CD4-positive, CD25-positive, alpha-beta regulatory T cell (primary cell): ENCODE measurements at places on chromosomes 6 and 20. TPM values are rescaled to one million over a fixed set of nuclear protein-coding genes. Genes with fewer than 3 reads are reported as not detected.

GRCh38 chr20:7031222-7031621 lies 263.7 kb downstream of the BMP2 start:
- DNase-seq = no peak

GRCh38 chr6:121879149-121879548 lies 443.7 kb downstream of the GJA1 start:
- no peak for DNase-seq

DNA sequence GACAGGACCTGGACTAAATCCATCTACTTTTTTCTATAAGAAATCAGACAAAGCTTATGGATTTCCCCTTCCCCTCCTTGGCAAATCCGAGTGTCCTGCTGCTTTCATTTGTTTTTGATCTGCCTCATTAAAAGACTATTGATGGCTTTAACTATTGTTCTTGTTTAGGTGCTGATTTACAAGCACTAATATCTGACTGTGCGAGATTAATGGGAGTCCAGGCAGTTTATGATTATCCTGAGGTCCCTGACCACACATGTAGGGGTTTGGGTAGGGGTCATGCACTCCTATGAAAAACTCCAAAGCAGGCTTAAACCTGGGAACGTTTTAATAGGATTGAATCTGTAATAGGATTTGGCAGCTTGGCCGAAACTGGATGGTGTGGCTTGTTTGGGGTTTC lies 317.5 kb upstream of the POU3F2 start:
- DNase-seq = no peak

- no peak for DNase-seq
Observed at GRCh38 chr20:8589956-8590355, 457.9 kb downstream of the PLCB1 start.

GRCh38 chr6:115411756-115412155 lies 648.9 kb downstream of the FRK start:
- no peak for DNase-seq

DNA sequence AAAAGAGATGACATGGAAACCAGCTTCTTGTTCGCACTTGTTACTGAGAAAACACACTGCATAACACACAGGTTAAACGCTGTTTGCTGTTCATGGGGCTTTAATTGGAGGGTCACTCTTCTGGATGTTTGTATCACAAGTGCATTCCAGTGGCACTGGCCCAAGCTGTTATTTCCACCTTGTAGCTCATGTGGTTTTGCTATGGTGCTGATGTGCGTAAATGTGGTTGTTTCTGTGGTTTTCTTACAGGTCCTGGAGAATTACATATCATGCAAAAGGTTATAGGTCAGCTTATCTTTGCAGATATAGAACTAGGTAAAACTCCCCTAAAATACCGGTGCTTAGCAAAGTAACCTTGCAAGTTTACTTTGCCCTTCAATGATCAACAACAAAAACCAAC lies 89.3 kb upstream of the AHI1 start:
- no peak for DNase-seq

DNA sequence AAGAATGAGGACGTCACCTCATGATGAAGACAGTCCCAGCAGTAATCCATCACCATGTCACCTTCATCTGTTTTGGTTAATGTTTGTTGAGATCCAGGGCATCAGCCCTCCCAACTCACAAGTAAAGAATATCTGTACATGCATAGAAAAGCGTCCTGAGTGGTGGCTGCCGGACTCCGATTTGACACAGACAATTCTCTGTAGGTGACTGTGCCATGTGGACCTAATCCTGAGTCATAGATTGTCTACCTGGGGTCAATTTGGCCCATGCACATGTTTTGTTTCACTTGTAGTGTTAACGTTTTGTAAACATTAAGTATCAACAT lies 168.4 kb upstream of the UST start:
- no peak for DNase-seq

- DNase-seq = no peak
Observed at GRCh38 chr6:27263886-27264285, 16.4 kb downstream of the PRSS16 start.

GRCh38 chr20:23282546-23282945 lies 68.0 kb upstream of the NXT1 start:
- no peak for DNase-seq

DNA sequence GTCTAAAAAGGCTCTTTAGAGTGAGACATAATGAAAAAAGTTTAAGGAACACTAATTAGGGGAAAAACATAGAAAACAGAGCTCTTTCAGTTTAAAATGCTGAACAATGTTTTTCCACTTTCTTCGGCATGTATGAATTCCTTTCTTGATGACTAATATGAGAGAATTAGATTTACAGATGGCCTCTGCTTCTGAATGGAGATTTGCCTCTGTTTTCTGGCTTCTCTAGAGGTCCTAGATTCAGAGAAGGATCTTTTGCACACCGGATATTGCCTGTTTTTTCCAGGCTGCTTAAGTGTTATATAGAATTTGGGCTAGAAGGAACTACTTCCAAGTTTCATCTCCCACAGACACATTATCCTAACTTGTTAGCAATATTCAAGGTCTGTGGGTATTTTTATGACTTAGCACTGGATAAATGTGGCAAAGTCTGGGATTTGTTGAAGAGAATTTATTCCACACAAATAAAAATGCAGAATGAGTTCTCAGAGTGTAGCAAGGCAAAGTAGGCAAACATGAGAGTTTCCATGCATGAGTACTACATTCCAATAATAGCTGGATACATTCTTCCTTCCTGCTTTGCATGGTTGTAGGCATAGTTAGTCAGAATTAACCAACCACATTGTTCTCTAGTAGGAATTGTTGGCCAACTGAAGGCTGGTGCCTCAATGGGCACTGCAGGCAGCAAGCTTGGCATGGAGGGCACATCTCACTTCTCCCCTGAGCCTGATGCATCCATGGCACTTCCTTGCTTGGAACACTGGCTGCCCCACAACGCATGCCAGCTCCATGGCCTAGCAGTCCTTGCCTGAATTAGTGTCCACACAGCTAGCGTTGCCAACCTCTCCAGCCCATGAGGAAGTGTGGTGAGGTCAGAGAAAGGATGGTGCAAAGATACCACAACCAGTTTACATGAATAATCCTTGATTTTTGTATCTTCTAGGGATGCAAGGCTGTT lies 224.2 kb downstream of the CLIC5 start:
- no peak for DNase-seq

GRCh38 chr20:38091441-38092216 lies 58.1 kb downstream of the RPRD1B start:
- DNase-seq = peak; percentile 60

DNA sequence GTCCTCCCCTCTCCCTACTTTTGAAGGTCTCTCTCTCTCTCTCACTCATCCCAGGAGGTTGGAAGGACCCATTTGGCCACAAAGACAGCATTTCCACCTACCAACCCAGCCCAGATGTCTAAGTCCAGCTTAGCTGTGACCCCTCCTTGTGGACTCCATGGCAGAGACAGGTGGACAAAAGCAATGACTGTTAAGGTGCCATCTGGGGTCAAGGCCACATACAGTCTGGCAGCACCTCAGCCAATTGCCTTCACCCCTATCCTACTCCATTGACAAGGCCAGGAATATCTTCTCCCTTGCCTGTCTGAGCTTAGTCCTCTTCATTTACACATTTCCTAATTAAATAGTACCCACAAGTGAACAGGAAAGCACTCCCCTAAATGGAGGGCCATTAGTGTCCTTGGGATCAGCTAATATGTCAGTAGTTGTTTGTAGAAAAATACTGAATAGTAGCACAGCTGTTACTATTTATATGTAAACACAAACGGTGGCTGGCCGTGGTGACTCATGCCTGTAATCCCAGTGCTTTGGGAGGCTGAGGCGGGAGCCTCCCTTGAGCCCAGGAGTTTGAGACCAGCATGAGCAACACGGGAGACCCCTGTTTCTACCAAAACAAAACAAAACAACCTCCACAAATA lies 28.8 kb downstream of the GCM1 start:
- no peak for DNase-seq

- DNase-seq = no peak
Observed at GRCh38 chr6:7085911-7086310, 21.9 kb upstream of the RREB1 start.

DNA sequence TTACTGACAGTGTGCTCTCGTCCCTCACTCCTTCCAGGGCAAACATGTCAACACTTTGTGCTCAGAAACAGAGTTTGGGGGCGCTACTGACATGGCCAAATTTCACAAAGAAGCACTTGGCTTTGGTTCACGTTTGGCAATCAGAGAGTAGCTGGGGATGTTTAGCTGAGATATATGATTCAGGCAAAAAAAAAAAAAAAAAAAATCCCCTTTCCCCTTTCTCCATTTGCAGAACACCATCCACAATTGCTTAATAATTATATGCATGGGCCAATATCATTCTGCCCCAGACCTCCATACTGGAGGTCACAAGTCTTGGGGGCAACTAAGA lies 128.4 kb upstream of the ADGRF1 start:
- DNase-seq = no peak

DNA sequence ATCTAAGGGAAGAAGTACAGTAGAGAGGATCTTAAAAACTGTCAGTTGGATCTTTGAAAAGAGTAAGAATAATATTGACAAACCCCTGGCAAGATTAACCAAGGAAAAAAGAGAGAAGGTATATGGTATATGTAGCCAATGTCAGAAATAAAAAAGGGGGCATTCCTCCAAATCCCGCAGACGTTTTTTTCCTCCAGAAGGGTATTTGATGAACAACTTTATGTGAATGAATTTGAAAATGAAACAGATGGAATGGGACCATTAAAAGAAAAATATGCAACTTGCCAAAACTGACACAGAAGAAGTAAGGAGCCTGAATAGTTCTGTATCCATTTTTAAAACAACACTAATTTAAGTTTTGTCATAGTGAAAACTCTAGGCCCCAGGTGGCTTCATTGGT lies 35.7 kb downstream of the GFRA4 start:
- no peak for DNase-seq

- no peak for DNase-seq
Observed at GRCh38 chr20:8183526-8183925, 51.5 kb downstream of the PLCB1 start.

DNA sequence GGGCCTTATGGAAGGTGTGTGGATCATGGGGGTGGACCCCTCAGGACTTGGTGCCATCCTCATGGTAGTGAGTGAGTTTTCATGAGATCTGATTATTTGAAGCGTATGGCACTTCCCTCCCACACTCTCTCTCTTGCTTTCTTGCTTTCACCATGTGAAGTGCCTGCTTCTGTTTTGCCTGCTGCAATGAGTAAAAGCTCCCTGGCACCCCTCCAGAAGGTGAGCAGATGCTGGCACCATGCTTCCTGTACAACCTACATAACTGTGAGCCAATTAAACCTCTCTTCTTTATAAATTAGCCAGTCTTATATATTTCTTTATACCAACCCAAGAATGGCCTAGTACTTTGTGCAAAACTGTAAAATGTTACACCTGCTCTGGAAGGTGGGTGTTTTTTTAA lies 396.8 kb upstream of the HS3ST5 start:
- DNase-seq = no peak

GRCh38 chr6:711925-712324 lies 19.0 kb upstream of the EXOC2 start:
- DNase-seq = no peak

Gene LTA
- 20.0 TPM for polyA plus RNA-seq

Gene KIF6
- not detected for polyA plus RNA-seq

Gene ZNF76
- 18.7 TPM for polyA plus RNA-seq

Gene GINS1
- polyA plus RNA-seq = 1.0 TPM

Gene DEF6
- 141 TPM for polyA plus RNA-seq

Gene C6orf163
- 0.67 TPM for polyA plus RNA-seq

Gene NR2E1
- polyA plus RNA-seq = not detected
